ENCODE measurements at places on chromosomes 3 and 15. TPM values are rescaled to one million over a fixed set of nuclear protein-coding genes. Genes with fewer than 3 reads are reported as not detected.

AADAC gene
- total RNA-seq = not detected

IL17RD gene
- total RNA-seq = 71.3 TPM

CASR gene
- total RNA-seq = not detected

SACM1L gene
- 229 TPM for total RNA-seq

CPB1 gene
- not detected for total RNA-seq

TERC gene
- 10.0 TPM for total RNA-seq

CHL1 gene
- total RNA-seq = 4.0 TPM

CYP8B1 gene
- not detected for total RNA-seq

WDR76 gene
- 11.9 TPM for total RNA-seq

MYO1E gene
- 47.8 TPM for total RNA-seq

- no peak for DNase-seq
Observed at GRCh38 chr3:167467848-167468611, 5.8 kb downstream of the SERPINI2 start.

DNA sequence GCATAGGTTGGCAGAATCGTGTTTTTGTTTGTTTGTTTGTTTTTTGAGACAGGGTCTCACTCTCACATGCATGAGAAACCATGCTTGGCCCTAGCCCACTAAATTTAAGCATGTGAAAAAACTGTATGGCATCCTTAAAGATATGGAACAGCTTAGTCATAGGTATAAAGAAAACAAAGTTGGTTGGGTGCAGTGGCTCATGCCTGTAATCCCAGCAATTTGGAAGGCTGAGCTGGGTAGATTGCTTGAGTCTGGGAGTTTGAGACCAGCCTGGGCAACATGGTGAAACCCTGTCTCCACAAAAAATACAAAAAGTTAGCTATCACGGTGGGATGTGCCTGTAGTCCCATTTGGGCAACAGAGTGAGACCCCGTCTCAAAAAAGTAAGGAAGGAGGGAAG lies 25.2 kb downstream of the EXD1 start:
- DNase-seq = no peak

- DNase-seq = no peak
Observed at GRCh38 chr15:67170143-67170925, 84.1 kb downstream of the AAGAB start.

GRCh38 chr3:106745344-106746168 lies 631.7 kb upstream of the CCDC54 start:
- no peak for DNase-seq

- no peak for DNase-seq
Observed at GRCh38 chr15:81843226-81843625, 202.6 kb downstream of the MEX3B start.

GRCh38 chr15:76260246-76260938 lies 50.9 kb downstream of the ETFA start:
- no peak for DNase-seq

DNA sequence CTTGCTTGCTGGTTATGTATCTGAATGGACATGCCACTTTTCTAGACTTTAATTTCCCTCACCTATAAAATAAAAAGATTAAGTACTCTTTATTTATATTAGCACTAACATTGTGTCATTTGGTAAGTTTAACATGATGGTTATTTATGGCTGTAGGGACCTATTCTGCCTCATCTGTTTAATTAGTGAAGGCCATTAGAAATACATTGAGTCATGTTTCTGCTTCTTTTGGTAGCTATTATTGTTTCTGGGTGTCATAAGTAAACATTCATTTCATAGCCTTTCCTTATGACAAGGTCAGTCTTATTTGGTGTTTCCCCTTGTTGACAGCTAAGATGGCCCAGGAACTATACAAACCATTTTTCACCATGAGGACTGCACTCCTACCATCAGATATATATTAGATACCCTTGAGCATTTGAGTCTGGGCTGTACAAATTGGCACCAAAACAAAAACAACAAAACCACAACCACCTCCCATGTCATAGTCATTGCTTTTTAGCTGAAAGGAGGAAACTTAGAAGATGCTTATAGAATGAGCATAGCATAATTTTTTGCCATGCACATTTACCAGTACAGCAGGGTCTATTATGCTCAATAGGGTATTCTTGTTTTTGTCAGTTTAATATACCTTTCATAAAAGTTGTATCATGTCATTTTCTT lies 39.3 kb downstream of the SRP14 start:
- no peak for DNase-seq

DNA sequence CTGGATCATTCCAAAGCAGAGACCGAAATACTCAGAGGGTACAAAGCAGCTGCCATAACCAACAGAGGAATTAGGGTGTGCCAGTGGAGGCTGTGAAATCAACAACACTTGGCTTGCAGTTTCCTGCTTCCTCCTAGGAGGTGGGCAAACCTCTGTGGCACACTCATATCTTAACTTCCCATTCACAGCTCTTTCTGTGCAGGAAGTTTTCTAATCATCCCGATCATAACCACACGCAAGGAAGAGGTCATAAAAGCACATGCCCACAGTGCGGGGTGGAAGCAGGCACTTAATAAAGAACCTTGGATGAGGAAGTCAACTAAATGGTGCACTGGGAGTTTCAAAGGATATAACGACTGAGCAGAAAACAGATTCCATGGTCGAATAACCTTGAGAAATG lies 5.1 kb downstream of the SCAMP2 start:
- no peak for DNase-seq

DNA sequence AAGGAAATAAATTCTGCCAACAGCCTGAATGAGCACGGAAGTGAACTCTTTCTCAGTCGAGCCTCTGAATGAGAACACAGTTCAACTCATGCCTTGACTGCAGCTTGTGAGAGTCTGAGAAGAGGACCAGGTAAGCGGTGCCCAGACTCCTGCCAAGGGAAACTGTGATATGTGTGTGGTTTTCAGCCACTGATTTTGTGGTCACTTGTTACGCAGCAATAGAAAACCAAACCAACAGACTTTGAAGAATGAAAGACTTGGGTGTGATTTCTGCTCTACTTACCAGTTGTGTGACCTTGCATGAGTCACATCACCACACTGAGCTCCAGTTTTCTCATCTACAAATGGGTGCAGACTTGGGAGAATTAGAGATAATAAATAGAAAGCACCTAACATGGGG lies 30.6 kb upstream of the FAM107A start:
- DNase-seq = no peak

DNA sequence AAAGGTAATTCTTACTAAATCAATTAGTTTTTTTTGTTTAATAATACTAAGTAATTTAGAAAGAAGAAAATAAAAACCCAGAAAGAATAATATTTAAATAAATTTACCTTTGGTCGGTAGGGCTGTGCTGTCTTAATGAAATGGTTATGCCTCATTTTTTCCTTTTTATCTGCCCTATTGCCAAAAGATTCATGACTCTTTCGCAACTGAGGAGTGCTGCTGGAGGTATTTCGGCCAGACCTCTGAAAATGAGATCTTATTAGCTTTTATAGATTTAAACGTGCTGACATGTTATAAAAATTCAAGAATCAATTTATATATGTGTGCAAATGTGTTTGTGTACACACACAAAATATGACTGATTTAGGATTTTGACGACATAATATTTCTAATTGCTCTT lies 67.1 kb upstream of the USP50 start:
- DNase-seq = no peak

DNA sequence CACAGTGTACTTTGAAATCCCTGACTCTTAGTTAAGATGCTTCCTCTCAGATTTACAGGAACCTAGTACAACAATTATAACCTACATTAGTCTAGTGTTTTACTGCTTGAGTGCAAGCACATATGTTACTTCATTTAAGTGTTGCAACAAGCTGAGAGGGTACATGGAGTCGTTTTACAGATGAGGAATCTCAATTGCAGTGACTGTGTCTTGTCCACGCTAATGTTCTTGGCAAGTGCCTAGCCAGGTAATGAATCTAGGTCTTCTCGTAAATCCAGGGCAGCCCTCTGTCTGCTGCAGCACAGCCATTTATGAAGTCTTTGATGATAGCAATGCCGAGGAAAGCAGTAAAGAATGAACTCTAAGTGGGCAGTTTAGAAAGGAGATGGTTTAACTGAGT lies 384.4 kb upstream of the ARPP21 start:
- DNase-seq = no peak

GRCh38 chr15:89085289-89085926 lies 2.8 kb upstream of the ABHD2 start:
- no peak for DNase-seq

DNA sequence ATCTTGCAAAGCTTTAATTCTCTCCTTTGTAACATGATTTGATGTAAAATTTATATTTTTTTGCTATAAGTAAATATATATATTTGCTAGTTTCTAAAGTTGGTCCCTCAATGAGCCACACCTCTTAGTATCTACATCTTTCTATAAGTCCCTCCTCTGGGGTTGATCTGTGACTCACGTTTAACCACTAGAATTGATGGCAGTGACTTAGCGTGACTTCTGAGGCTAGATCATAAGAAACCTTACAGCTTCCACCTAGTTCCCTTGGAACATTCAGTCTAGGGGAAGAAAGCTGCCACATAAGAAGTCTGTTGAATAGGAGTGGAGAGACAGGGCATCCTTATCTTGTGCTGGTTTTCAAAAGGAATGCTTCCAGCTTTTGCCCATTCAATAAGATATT lies 56.6 kb upstream of the TNIK start:
- DNase-seq = no peak

DNA sequence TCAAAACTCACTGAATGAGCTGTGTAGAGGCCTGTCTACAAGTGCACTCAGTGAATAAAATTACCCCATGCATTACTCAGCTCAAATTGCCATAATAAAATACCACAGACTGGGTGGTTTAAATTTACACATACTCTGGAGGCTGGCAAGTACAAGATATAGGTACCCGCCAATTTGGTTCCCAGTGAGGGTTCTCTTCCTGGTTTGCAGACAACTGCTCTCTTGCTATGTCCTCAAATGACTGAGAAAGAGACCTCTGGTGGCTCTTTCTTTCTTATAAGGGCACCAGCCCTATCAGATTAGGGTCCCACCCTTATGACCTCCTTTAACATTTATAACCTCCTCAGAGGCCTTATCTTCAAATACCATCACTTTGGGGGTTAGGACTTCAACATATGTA lies 237.0 kb downstream of the CPNE4 start:
- DNase-seq = no peak

DNA sequence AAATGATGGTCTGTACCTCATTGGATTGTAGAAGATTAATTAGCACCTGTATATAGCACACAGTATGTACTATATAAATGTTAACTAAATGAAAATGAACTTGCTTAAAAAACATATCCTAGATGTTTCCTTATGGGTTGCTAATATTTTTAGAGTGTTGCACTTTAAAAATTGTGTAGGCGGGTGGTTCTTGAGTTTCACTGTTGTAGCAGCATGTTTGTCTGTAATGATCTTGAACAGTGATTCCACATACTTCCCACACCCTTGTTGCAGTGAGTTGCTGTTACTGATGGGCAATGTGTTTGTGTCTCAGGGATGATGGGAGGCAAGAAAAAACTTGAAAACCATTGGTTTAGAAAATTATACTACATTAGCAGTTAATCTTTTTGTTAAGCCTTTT lies 22.0 kb downstream of the USP3 start:
- no peak for DNase-seq

DNA sequence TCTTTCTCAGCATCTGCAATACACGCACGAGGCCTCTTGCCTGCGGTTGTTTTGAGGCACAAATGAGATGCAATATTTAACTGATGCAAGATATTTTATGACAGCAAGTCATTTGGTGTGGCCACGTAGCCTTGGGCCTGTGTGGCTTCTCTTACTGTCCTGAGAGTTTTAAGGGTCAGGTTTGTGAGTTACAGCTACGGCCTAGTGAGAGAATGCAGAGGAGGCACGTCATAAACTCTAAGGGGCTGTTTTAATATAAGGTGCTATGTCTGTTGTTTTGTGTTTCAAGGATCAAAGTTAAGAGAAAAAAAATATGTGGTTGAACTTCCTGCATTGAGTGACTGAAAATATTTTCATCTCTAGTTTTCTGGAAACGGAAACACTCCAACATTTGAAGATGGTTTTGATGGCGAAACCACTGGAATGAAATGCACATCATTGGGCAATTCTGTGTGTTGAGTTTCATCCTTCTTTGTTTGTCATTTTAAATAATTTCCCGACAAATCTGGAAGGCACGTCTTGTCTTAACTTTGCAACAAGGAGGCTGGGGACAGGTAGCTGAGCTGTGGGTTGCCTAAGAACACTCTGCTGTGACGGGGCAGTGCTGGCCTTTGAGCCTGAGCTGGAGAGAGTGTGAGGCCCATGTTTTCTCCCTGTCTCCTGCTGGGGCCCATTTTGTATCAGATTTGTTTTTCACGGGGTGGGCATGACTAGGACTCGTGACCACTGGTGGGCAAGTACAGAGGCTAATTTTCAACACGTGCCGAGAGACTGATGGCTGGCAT lies 5.1 kb downstream of the APBA2 start:
- no peak for DNase-seq

DNA sequence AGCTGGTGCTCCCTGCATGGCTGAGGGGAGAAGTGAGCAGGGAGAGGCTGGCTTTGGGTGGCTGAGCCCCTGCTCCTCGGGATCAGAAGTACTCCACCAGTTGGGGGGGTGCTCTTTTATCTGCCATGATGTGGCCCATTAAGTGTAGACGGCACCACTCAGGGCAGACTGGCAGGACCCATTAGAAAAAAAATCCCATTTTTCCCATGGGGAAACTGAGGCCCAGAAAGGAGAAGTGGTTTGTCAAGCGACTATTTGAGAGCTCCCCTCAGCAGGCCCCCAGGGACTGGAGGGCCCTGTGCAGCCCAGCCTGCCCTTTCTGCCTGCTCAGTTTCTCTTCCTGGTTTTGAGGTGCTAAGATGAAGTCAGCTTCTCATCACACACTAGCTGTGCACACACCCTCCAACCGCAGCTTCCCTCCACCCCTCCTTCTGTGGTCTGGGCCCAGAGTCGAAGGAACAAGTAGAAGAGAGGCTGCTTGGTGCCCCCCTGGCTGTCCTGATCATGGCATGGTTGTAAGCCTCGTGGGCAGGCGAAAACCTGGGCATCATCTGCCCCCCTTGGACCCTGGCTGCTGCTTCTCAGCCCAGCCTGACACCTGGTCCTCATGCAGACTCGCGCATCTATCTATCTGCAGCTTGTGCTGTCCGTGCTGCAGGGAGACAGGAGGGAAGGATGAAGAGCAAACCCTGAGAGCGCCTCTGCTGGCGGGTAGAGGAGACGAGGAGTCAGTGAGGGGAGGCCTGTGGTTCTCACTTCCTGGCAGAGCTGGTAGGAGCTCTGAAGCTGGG lies 5.6 kb downstream of the CSK start:
- DNase-seq = peak; percentile 93

- DNase-seq = no peak
Observed at GRCh38 chr3:142543307-142543706, 35.2 kb downstream of the ATR start.

DNA sequence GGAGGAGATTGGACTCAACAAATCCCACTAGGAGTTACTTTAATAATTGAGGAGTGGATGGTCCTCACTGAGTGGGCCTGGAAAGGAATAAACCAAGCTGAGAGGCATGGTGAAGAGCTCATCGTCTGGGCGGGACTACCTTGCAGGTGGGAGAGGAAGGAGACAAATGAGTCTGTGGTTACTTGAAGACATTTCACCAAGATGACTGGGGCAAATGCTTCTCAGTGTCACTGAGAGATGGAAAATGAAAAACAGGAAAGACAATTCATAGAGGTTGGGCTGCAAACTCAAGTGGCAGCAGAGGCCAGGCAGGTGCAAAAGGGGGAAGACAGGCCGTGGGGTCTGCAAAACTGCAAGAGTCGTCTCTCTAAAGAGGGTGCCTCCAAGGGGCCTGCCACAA lies 1.5 kb upstream of the ARHGAP31 start:
- DNase-seq = no peak
